ENCODE measurements at places on chromosomes 7 and 10.

- DNase-seq = no peak
Observed at GRCh38 chr10:22332116-22332692, 11.3 kb downstream of the BMI1 start.

- DNase-seq = no peak
Observed at GRCh38 chr10:30756151-30756550, 126.6 kb upstream of the LYZL2 start.

- DNase-seq = peak; percentile 50
Observed at GRCh38 chr10:30433306-30433729, 666 bp upstream of the MAP3K8 start.

- DNase-seq = no peak
Observed at GRCh38 chr7:132557489-132558044, 18.7 kb downstream of the PLXNA4 start.

GRCh38 chr10:19245889-19246752, 197.5 kb downstream of the MALRD1 start:
- no peak for DNase-seq

GRCh38 chr10:15515202-15515601, 144.1 kb upstream of the FAM171A1 start:
- no peak for DNase-seq

GRCh38 chr7:148623586-148624282, 33.2 kb downstream of the C7orf33 start:
- peak; percentile 30 for DNase-seq

DNA sequence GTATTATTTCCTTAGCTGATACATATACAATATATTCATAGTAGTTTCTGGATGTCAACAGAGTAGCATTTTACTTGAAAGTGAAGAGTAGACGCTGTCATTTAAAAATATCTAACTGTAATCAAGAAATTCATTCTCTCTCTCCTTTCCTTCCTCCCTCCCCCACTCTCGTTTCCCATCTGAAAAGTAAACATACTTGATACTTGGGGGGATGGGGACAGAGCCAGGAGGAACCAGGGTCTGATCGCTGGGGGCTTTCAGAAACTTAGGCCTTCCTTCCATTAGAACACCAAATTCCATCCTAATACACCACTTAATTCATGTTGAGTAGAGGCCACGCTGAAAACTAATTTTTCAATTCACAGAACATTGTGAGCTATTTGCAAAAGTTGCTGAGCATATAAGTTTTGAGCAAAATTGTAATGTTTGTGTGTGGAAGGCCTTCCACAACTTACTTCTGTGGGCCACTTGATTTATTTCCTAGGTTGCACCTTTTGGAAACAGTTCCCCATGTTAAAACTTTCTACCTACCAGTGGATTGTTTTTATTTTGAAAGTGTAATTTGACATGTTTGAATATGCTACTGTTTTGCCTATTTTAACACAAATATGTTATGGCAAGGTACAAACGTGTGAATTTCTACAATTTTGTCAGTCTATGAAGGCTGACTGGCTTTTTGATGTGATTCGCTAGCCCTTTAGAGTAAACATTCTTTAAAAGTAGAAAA, 35.2 kb downstream of the CNPY1 start:
- DNase-seq = no peak

DNA sequence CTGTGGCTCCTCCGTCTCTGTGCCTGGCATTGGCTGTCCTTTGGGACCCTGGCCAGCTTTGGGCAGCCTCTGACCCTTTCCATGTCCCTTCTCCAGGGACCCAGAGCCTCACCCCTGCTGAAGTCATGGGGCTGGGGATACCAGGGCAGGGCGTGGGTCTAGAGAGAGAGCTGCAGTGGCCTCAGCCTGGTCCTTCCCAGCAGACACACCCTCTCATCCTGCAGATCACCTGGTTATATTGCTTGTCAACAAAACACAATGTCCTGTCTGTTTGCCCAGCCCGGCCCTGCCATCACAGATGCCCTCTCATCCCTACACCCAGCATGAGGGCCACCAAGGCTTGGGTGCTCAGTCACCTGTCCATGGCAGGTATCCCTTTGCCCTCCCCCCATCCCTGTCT, 1.8 kb downstream of the MUC17 start:
- no peak for DNase-seq

DNA sequence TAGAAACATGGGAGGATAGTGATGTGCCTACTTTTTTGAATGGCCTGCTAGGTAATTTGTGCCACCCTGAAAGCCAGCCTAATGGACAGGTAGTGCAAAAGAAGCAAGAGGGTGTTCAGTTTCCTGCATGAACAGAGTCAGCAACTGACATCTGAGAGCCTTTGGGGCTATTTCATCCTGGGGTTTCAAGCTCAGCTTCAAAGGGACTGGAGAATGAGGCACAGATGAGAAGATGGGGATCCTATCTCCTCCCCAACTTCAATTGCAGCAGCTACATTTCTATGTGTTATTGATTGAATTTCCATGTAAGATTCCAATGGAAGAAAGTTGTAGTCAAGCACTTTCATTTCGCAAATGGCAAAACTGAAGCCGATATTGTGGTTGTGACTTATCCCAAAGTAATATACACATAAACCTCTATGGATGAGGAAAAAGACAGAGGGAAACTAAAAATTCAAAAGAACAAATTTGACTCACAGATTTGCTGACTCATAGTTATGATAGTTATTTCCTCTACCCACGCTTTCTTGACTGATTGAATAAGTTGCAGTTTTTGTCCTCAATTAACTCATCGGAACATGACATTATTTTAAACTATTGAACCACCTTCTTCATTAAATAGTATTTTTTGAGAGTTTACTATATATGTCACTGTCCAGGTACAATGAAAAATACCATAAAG, 42.6 kb upstream of the NRP1 start:
- DNase-seq = peak; percentile 62
